CD4-positive, alpha-beta T cell treated with Interleukin-15 for 1 hour (primary cell): ENCODE measurements at places on chromosomes 1 and 21.

- no peak for DNase-seq
Observed at GRCh38 chr1:80582980-80583379, 1217.8 kb upstream of the ADGRL2 start.

DNA sequence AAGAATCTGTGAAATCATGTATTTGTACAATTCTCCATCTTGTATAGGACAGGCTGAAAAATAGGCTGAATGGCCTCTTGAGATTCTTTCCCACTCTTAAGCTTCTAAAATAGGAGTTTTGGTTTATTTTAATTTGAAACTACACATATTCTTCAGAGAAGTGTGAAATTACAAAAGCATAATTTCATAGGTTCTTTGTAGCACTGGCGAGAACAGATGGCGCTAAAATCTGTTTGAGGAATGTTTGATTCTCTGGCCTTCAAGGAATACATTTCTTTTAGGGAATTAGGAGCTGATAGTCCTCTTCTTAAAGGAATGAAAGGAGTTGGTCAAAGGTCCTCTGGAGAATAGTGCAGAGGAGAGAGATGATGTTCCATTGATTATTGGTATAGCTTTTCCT is 44.9 kb downstream of the CC2D1B start:
- DNase-seq, result no peak

GRCh38 chr1:203772836-203773235 is 7.9 kb downstream of the LAX1 start:
- DNase-seq, result no peak

- no peak for DNase-seq
Observed at GRCh38 chr21:14491269-14491681, 54.8 kb downstream of the SAMSN1 start.

DNA sequence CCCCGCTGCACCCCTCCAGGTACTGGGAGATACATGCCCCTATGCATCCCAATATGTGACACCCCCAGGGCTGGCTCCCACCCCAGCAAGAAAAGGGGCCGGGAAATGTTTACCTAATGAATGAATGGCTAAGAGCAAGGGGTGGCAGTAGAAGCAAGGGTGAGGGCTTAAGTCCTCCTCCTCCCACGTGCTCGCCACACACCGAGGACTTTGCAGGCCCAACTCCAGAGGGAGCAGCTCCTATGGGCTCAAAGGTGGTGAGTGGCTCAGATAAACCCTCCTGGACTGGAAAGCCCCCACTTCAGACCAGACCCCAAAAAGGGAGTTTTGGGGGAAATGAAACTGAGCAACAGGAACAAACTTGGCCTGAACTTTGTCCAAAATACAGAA is 11.4 kb downstream of the SLC45A3 start:
- DNase-seq, result peak; percentile 55

DNA sequence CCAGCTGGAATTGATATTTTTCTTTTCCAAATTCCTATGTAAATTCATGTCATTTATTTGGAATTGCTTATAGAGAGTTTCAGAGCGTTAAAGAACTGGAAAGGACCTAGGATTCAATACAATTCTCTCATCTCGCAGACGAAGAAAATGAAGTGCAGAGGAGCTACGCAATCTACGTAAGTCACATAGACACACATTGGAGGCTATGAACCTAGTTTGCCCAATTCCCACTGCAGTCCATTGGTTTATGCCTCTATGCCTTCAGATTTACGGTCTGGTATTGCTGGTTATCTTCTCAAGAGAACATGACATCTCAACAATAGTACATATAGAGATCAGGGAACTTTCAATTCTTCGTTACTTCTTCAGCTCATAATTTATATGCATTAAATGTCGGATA is 971 bp upstream of the RNF2 start:
- DNase-seq, result no peak

GRCh38 chr21:32858628-32859027 is 87.1 kb upstream of the PAXBP1 start:
- no peak for DNase-seq

GRCh38 chr21:44303490-44303981 is 3.7 kb downstream of the PFKL start:
- DNase-seq, result no peak

GRCh38 chr1:201882665-201883132 is 6.0 kb upstream of the SHISA4 start:
- peak; percentile 68 for DNase-seq
